Activated T-cell treated with anti-CD3 and anti-CD28 coated beads, Interleukin-2, amount 50 U/mL, for 48 hours (primary cell): ENCODE measurements at places on chromosomes 16 and 17.

DNA sequence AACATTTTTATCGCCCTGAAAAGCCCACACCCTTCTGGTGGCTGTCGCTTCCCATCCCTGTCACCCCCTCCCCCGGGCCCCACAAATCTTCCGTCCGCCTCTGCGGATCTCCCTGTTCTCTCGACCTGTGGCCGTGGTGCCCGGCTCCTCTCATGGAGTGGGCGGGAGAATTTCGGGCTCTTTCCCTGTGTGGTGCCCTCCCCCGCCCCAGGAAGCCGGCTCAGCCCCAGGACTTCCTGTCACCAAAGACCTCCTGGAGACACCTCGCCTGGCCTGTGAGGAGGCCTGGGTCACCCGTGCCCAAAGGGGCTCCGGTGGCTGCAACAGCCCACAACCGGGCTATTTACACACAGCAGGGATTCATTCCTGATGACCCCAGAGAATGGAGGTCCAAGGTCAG lies 26.1 kb upstream of the UBE2I start:
- no peak for DNase-seq

GRCh38 chr16:67068212-67068753 lies 39.3 kb downstream of the CBFB start:
- DNase-seq: no peak

DNA sequence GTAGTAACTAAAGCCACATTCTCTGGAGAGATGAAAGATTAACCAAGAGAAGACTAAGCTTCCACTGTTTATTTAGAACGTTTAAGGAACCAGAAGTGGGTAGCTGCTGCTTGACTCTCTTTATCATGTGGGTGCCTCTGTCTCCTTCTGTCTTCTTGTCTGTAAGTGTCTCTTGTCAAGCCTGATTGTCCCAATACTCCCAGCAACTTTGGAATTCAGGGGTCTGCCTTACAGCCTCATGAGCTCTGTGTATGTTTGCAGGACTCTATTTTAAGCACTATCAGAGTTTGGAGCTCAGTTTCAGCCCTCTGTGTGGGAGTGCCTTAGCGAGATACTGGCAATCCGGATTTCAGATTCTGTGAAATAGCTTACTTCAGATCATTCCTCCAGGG lies 29.3 kb upstream of the SPACA3 start:
- DNase-seq: no peak

DNA sequence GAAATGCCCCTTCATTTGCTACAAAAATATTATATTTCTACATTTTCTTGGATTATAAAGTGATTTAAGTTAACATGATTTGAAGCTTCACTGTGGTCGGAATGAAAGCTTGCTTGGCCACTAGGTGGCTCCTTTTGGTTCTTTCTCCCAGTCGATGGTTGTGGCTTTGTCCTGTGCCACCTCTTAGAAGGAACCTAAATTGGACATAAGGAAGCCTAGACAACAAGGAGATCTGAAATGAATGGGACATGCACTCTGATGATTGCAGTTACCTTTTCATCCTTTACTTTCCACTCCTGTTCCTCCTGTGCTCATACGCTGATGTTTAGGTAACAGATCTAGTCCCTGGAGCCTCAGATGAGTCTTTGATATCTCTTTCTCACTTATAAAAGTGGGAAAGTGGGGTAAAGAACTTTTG lies 39.2 kb downstream of the FTO start:
- no peak for DNase-seq

GRCh38 chr16:67183627-67184452 lies at the start of gene MATCAP1:
Gene MATCAP1, minus strand, starts transcription at chr16:67183963. Its CDS starts 3,353 bp downstream, at chr16:67180610.
- DNase-seq: peak; percentile 96

DNA sequence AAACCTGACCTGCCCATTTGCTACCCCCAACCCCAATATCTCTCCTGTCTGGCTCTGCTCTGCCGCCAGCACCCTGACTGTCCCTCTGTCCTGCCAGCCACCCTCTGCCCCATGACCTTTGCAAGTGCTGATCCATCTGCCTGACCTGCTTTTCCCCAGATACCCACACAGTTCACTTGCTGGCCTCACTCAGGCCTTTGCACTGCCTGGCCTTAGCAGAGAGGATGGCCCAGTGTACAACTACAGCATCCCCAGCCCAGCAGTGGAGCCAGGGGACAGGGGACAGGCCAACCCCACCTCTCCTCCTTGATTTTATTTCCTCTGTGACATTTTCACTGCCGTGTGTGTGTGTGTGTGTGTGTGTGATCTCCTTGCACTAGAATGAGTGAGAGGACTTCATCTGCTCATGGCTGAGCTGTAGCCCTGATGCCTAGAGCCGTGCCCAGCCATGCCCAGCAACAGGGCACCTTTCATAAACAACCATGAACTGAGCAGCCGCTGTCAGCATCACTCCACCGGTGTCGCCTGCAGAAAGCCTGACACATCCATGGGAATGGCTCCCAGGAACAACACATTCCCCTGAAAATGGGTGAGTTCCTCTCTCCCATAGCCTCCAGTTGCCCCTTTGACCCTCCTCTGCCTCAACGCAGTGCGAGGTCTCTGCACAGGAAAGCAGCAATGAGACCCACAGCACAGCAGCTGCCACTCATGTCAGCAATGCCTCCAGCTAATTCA lies 36.0 kb upstream of the RBFOX3 start:
- no peak for DNase-seq
